Activated T-helper 1 cell treated with Interleukin-2 at 50 U/mL for 16 hours (primary cell): ENCODE measurements at places on chromosomes 5 and 9.

- DNase-seq: no peak
These were observed at the start of gene LCN12 for GRCh38 chr9:136951541-136952320. LCN12 (plus strand) TSS chr9:136952273; CDS start chr9:136952328, 55 bp downstream.

GRCh38 chr5:169222934-169223594 lies 77.9 kb downstream of the SLIT3 start:
- no peak for DNase-seq

GRCh38 chr5:154254896-154255295 lies 64.4 kb downstream of the GALNT10 start:
- DNase-seq: no peak

GRCh38 chr9:1461812-1462211 lies 411.7 kb downstream of the DMRT2 start:
- DNase-seq: no peak

DNA sequence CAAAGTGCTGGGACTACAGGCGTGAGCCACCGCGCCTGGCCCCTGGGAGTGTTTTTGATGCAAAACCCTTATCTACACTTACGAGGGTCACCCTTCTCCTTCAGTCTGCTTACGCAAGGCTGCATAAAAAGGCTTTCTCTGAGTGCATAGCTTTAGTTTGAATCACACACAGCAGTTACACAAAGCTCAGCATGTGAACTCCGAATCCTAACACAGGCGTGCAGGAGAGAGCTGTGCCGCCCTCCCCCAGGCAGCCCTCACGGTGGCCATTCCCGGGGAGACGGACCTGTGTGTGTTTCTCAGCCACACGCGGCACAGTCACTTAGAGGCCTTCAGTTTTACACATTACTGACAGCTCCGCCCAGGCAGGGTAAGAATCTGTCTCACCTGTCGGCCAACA lies 26.7 kb downstream of the EXD3 start:
- DNase-seq: no peak

- no peak for DNase-seq
These were observed 4.4 kb upstream of the N4BP3 start for GRCh38 chr5:178108966-178109365.

GRCh38 chr5:111935835-111936234 lies 178.8 kb upstream of the NREP start:
- no peak for DNase-seq

DNA sequence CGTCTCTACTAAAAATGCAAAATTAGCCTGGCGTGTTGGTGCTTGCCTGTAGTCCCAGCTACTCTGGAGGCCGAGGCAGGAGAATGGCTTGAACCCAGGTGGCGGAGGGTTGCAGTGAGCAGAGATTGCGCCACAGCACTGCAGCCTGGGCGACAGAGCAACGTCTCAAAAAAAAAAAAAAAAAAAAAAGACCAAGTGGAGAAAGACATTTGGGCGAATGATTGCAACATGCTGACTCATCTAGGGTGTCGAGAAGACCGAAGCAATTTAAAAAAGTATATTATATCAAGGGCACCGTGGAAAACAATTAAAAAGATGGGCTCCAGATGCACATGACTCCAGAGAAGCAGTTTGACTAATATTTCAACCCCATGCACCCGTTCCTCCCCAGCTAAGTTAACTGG lies 9.2 kb downstream of the KLF4 start:
- no peak for DNase-seq

DNA sequence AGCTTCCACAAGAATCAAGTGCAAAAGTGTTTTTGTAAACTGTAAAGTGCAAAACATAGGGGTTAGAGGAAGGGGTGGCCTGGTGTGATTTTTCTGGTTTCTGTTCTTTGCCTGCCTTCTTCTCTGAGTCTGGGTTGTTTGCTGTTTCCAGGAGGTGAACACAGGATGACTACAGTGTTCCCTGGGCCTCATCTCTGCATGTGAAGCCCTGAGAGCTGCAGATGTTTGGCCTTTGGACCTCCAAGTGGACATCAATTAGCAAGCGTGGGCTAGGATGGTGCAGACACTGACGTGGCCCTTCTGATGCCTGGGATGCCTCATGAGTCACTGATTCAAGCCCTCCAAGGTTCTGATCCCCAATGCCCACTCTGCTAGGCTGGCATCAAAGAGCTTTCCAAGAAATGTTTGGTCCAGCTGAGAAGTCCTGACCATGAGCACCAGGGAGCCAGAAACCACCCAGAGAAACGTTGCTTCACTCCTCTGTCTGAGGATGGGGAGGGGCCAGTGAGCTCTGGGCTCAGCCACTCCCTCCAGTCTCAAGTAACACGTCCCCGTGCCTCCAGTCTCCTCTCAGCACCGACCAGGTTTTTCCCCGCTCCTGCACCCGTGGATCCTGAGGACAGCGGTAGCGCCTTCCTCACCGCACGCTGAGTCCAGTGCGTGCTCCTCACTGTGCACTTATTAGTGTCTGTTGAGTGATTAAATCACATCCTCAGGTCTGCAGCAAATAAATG lies 7.6 kb downstream of the IL9 start:
- DNase-seq: no peak

DNA sequence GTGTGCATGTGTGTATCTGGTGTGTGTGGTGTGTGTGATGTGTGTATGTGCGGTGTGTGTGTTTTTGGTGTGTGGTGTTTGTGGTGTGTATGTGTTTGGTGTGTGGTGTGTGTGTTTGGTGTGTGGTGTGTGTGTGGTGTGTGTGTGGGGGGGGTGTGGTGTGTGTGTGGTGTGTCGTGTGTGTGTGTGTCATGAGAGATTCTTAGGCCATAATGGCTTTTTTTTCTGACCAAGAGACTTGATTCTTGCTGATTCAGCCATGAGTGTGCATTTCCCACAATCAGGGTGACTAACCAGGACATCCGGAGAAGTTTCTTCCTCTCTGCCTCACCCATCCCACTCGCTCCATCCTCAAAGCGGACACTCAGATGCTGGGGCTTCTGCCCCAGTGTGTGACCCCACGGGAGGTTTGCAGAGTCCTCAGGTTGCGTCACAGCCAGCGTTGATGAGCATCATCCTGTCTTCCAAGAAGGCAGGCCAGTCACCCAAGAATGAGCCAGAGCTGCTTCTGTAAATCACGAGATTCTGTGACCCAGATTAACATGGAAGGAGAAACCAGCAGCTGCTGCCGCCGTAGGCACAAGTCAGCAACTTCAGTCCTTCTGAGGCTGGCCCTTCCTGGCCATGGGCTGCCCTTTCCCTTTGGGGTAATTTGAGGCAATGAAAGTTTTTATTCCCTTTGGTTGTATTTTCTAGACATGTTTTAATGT lies 12.5 kb upstream of the CTSL start:
- no peak for DNase-seq

DNA sequence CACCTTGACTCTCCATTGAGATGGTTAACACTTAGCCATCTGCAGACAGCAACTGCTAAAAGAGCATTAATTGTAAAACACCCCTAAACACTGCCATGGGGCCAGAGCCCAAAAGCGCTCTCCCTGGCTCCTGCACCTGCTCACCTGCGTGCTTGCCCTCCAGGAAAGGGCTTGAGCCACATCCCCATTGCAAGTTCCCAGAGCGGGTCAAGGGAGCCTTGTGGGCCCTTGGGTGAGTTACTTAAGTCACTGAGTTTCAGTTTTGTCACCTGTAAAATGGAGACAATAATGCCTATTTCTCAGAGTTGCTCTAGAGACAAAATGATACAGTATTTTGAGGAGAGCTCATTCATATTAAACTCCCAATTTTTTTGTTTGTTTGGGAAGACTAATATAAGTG lies 967.8 kb downstream of the PTPRD start:
- no peak for DNase-seq

DNA sequence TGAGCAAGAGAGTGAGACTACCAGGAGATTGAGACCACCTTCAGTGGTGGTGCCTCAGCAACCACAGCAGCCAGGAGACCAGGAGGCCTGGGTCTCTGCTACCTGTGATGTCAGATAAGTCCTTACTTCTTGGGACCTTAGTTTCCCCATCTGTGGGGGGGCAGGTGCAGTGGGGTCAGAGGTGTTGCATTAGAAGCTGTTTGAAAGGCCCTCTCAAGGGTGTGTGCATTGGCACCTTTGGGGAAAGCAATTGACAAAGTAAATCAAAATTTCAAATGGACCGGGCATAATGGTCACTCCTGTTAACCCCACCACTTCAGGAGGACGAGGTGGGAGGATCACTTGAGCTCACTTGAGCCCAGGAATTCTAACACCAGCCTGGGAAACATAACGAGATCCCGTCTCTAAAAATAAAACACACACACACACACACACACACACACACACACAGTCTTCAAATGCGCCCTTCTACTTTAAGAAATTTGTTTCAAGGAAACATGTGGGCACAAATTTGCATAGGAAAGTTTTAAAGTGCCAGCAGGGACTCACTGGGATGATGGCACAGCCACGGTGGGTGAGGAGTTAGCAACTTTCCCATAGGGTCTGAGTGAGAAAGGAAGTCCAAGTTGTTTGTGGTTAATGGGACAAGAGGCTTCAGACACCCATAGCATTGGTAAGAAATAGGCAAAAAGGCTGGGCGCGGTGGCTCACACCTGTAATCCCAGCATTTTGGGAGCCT lies 1.3 kb upstream of the AK1 start:
- DNase-seq: no peak

GRCh38 chr5:170805666-170806065 lies 22.1 kb downstream of the GABRP start:
- DNase-seq: no peak

DNA sequence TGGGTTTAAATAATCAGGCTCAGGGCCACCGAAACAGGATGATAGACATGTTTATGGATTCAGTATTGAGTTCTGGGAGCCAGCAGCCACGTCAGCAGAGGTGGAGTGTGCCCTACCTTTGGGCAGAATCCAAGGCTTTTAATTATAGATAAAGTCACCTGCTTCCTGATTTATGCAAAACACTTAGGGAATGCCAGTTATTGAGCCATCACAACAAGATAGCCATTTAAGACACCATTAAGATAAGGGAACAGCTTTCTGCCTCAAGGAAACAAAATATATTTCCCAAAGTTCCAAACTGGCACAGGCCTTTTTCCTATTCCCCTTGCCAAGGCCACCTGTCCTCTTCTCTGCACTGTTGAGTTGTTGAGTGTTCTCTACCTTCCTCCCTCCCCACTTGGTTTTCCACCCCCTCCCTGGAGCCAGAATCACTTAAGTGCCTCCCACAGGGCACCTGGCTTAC lies 2.4 kb downstream of the CCL28 start:
- no peak for DNase-seq
